ENCODE measurements at places on chromosomes 5 and 9.
A peak's percentile ranks its signal among the peaks of the same experiment; 100 is the strongest.

DNA sequence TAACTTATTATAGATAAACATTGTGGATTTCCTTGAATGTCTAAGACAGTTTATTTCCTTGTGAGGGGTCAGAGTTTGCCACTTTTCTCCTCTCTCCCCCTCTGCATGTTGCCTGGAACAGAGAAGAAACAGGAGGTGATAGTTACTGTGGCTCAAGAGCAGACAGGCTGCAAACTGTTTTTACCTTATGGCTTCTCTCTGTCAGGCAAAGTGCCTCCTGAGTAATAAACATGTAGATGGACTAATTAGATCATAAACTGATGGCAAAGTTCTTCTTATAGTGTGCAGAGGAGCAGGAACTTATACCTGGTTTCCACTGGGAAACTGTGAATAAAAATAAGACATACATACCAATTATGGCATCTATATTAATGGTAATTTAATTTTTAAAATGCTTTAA, 133.1 kb upstream of the CDH12 start:
- DNase-seq: no peak

DNA sequence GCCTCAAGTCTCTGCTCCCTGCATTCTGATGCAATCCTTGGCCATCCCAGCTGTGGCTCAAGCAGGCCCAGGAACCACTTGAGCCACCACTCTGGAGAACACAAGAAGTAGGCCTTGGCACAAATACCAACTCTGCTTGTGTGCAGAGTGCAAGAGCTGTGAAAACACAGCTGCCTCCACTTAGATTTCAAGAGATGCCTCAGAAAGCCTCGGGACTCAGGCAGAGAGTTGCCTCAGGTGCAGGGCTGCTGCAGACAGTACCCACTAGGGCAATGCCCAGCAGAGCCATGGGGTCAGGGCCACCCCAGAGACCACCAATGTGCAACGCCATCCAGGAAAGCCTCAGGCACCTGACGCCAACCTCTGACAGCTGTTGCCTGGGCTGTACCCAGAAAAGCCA, 82.4 kb downstream of the FREM1 start:
- DNase-seq: no peak

DNA sequence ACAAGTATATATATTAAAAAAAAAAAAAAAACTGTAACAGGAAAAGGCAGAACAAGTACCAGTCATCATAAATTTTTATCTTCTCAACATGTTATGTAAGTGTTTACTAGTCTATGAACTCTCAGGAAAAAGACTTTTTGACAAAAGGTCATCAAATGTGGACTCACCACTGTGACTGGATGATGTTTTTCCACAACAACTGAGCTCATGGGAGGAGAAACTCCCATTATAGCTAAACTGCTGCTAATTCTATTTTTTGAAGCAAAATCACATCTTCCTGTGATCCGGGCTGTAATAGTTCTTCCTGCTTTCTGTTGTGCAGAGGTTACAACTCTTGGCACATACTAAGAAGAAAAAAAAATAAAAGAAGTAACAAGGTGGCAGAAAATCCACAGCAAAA, 39.6 kb downstream of the POC5 start:
- DNase-seq: no peak

GRCh38 chr9:122904466-122904822, 715 bp downstream of the RC3H2 start:
- DNase-seq: peak; percentile 74

DNA sequence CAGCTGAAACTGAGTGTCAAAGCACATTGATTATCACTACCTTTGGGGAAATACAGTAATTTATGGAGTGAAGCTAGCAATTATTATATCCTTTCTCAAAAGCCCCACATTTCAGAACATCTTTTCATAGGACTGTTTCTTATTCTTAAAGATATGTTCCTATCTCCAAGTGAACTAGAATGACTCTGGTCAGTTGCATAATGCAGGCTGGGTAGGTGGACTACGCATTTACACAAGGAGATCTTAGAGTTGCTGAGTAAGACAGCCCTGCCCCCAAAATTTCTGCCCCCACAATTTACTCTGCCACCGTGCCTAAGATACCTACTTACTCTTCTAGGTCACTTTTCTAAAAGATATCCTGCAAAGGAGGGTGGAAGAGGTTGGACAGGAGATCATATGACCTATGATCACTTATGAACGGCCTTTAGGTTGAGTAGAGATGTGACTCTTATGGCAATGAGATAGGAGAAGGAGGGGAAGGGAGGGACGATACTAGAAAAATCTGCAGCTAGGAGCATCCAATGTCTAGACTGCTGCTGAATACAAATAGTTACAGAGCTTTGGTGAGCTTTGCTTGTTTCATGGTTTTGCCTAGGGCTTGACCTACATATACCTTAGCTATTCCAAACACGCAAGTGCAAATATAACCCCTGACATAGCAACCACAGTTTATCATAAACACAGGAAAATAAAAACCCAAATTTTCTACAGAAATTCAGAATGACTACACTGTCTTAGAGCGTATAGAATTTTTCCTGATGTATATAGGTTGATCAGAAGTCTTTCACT, 121.7 kb downstream of the GLIS3 start:
- no peak for DNase-seq

GRCh38 chr5:163473635-163474243, 13.3 kb downstream of the HMMR start:
- DNase-seq: no peak
